ENCODE measurements at places on chromosomes 5 and 9.

DNA sequence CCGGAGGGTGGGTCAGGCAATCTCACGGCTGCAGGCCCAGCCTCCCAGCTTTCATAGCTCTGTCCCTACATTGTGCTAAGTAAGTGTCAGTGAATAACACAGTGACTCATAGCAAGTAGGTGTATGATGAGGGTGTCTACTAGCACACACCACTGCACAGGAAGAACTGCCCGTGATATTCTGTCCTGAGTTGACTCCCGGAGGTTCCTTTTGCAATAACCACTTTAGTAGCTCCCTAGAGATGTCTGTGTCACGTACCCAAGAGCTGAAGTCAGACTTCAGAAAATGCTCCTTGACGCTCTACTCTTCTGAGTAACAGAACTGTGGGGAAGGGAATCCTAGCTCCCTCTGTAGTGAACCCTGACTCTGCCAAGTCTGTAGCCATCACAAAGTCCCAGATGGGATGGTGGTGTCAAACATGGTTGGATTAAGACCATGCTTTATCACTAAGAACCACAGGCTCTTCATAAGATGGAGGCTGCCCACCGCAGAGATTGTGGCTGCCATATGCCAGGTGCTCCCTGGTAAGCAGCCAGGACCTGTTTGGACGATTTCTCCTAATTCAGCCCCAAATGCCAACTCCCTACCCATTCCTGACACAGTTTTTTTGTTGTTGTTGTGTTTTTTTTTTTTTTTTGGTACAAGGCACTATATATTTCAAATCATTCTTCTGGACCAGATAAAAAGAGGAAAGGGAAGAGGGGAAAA is 352.6 kb upstream of the PANK3 start:
- no peak for DNase-seq

DNA sequence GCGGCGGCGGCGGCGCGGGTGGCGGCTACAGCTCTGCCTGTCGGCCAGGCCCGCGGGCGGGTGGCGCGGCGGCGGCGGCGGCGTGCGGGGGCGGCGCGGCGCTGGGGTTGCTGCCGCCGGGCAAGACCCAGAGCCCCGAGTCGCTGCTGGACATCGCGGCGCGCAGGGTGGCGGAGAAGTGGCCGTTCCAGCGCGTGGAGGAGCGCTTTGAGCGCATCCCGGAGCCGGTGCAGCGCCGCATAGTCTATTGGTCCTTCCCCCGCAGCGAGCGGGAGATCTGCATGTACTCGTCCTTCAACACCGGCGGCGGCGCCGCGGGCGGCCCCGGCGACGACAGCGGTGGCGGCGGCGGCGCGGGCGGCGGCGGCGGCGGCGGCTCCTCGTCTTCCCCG is 296 bp downstream of the ZSWIM6 start:
- peak; percentile 63 for DNase-seq

GRCh38 chr9:137458194-137459151 is 661 bp downstream of the NSMF start:
- no peak for DNase-seq

DNA sequence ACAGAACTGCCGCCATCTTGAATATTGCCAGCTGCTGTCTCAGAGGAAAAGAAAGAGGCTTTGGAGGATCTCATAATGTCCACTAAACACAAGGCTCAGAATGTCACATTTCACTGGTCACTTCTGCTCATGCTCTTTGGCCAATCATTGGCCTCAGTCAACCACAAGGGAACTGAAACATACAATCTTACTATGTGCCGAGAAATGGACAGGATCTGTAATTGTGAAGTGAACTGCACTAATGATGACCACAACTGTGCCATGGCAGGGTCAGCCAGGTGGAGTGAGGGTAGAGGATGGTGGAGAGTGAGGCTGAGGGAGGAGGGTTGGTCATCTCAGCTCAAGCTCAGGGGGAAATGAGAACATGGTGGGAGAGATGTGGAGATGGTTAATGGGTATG is 32.8 kb downstream of the GDNF start:
- no peak for DNase-seq

DNA sequence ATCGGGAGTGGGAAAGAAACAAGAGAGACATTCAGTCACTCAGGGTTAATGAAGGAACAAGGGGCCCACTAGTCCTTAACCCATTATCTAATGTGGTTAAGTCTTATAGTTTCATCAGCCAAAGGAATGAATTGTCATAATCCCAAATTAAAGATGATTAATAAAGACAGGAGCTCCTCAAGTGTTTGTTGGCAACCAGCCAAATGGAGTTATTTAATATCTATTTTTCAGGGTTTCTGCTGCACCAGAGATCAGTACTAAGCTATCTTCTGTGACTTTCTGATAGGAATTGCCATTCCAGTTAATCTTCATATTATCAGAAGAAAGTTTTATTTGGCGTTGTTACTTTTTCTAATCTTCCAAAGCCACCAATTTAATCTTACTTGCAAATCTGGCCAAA is 34.0 kb upstream of the FCHO2 start:
- DNase-seq, result no peak

DNA sequence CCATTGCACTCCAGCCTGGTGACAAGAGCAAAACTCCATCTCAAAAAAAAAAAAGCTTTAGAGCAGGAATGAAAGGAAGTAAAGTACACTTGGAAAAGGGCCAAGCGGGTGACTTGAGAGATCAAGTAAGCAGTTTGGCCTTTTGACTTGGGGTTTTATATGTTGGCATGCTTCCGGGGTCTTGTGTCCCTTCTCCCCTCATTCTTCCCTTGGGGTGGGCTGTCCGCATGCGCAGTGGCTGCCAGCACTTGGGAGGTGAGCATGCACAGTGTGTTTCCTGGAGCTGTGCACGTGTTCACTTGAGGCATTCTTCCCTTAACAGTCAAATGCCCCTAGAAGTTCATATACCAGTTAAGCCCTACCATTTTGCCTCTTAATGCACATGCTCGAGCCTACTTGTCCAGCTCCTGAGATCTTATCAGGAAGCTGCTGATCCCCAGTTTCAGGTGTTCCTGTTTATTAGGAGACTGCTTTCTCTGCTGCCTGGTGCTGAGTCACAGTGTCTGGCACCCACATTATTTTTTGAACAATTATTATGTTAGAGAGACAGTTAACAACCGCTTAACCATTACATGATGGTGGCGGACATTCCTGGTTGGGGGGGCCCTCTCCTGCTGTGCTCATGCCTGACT is 32.6 kb upstream of the PRRC2B start:
- DNase-seq, result peak; percentile 40

GRCh38 chr5:171644536-171644935 is 141.1 kb upstream of the SMIM23 start:
- no peak for DNase-seq

GRCh38 chr9:4130166-4130565 is 169.7 kb downstream of the GLIS3 start:
- no peak for DNase-seq

- DNase-seq, result no peak
These were observed 28.7 kb upstream of the SNX24 start for GRCh38 chr5:122816756-122817155.

DNA sequence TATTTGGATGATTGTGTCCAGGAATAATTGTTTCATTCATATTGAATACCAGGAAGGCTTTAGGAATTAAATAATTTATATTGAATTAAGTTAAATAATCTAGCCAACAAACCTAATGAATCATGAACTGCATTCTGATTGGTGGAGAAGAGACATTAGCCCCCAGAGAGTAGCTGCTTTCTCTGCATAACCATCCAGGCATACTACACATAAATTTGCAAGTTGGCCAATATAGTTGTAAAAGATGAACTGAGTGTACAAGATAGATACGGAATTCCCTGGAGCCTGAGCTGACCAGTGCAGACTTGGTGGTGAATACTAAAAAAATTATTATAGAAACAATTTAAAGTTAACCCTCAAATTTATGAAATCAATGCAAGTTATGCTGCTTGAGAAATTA is 311.8 kb upstream of the KIF2A start:
- no peak for DNase-seq

DNA sequence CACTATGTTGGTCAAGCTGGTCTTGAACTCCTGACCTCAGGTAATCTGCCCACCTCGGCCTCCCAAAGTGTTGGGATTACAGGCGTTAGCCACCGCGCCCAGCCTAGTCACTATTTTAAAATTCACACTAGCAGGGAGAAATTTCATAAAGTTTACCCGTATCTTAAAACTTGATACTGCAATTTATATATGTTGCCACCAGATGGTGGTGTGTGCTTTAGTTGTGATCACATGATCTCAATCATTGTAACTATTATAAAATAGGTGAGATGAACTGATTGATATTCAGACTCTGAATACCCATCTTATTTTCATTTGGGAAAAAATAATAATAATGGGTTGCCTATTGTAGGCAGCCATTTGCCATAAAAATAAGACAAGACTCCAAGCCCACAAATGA is 1330.4 kb upstream of the WWC1 start:
- no peak for DNase-seq

DNA sequence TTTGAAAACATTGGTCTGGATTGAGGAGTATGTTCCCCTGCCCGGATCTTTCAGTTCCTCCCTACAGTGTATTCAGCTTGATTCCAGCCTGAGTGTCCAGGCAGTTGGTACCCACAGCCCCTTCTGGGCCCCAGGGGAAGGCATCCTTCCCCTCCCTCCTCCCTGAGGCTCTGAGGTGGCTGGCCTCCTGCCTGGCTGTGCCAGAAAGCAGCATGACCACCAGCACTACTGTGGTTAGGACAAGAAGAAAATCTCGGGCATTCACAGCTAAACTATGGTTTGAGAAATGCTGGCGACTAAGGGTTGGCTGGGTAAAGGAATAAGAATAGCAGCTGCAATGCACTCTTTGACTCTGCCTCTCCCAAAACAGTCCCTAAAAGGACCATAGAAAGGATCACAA is 84.6 kb upstream of the LIFR start:
- no peak for DNase-seq

- no peak for DNase-seq
These were observed 7.6 kb downstream of the LRSAM1 start for GRCh38 chr9:127458921-127459320.

DNA sequence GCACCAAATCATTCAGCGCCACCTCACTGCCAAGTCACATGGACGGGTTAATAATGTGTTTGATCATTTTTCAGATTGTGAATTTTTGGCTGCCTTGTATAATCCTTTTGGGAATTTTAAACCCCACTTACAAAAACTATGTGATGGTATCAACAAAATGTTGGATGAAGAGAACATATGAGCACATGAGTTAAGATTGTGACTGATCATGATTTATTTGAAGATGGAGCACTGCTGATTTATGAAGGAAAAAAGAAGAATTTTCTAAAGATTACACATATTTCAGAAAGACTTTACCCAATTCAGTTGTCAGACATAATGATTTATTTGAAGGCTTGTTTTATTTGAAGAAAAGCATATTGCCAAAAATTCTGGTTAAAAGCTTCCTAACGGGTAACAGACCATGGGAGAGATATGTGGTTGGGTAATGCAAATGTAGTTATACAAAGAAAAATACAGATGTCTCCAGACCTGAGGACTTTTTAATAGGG is 37.4 kb downstream of the TNFAIP8 start:
- no peak for DNase-seq

DNA sequence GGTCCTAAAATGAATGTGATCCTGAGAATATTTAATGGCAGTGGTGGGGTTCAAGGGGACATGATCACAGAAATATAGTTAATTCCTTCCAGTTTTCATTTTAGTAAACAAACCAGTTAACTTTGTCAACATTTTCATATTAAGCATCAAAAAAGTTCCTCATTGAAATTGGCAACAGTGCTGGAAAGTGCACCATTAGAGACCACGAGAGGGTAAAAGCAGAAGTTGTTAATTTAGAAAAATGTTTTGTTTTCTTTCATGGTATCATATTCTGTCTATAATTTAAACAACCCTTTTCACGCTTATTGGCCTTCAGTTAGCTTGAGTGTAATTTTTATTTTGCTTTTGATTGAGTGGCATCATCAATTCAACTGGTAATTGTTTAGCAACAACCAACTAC is 11.9 kb downstream of the GIN1 start:
- no peak for DNase-seq

DNA sequence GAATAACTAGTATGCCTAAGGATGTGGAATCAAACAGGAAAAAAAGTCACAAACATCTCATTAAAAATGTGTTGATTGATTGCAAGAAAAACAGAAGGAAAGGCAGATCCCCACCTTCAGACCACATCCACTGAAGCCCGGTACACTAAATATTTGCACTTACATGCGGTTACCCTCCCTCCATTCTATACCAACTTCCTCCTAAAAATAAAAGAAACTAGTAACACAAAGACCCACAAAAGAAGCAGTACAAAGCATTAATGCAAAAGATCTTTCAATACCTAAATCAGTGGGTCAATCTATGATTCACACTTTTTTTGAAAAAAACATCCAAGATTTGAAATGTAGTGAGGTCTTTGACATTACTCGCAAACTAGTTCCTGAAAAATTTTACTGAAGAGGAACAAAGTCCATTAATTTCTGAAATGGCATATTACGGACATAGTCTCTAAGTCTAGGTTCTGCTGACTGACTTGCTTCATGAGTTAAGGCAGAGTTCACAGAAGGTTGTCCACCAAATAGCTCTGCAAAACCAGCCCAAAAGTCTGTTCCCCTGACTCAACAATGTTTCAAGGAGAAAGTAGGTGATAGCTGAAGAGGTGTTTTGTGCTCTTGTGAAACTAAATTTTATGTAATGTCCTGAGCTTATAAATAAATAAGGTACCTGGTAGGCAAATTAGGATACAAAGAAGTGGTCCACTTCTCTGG is 100.7 kb downstream of the PAM start:
- no peak for DNase-seq
